OCI-M1 (cell line): ENCODE measurements at places on chromosomes 1 and 21.

- DNase-seq: no peak
Observed at GRCh38 chr1:56045477-56045876, 533.9 kb downstream of the PLPP3 start.

- DNase-seq: no peak
Observed at GRCh38 chr1:229768232-229768631, 142.2 kb downstream of the URB2 start.

- no peak for DNase-seq
Observed at GRCh38 chr1:107357376-107357775, 216.5 kb downstream of the NTNG1 start.

DNA sequence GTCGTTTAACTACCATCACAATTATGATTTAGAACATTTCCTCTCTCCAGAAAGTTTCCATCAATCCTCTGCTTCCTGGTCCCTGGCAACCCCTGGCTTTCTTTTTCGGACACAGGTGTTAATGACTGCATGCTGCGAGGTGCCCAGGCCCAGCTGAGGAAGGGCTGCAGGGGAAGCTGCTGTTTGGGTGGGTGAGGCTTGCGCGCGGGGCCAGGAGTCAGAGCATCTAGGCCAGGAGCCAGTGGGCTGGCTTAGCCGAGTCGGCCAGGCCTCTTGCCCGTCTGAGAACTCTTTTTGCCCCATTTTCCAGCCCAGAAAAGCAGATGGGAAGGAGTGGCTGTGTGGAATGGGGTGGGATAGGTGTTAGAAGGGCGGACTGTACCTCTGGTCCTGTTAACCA lies 51.5 kb downstream of the NAV1 start:
- DNase-seq: no peak

DNA sequence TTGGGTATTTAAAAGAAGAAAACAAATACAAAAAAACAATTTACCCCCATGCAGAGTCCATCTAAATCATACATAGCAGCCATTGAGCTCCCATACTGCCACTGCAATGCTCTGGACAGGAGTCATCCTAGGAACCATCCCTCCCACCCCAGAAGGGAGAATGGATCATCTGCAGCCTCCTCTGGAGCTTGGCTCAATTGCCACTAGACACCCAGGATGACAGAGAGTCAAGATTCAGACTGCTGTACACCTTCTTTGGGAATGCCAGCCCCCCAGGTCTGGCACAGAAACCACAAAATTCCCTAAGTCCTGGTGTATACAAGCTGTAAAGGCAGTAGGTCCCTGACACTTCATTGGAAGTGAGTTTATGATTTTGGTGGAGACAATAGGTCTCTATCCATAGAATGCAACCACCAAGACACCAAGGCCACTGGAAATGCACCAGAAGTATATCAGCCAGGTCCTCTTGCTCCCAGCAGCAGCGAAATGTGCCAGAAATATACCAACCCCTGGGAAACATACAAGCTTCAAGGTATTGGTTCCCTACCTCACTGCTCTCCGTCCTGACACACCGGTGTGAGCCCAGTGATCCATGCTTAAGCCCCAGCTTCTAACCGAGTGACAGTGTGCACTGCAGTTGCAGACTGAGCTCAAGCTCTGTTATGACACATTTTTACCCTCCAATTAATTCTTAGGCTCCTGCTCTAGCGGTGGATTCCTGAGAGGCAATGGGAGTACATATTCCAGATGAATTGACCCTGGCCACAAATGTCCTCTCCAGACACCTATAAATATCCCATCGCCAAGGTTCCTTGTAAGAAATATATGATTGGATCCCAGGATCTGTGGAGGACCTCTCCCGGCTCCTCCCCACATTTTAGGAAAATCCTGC lies 4.4 kb downstream of the TAL1 start:
- DNase-seq: peak; percentile 66

GRCh38 chr21:38170283-38170682 lies 86.5 kb upstream of the KCNJ15 start:
- peak; percentile 24 for DNase-seq

- no peak for DNase-seq
Observed at GRCh38 chr1:32984455-32985171, 20.0 kb upstream of the RNF19B start.

GRCh38 chr1:28301368-28302174 lies 27.3 kb upstream of the MED18 start:
- peak; percentile 70 for DNase-seq

DNA sequence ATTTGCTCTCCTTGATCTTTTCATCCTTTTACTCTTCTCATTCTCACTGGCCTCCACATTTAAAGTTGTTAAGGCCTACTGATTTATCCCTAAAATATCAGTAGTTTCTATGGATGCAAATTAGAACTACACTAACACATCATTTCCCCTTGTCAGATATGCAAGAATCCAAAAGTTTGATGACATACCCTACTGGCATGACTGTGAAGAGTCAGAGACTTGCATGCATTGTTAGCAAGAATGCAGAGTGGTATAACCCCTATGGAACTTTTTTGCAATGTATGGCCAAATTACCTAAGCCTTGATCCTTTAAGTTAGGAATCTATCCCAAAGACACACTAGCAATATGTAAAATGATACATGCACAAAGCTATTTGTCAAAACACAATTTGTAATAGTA lies 23.6 kb upstream of the HIVEP3 start:
- no peak for DNase-seq

DNA sequence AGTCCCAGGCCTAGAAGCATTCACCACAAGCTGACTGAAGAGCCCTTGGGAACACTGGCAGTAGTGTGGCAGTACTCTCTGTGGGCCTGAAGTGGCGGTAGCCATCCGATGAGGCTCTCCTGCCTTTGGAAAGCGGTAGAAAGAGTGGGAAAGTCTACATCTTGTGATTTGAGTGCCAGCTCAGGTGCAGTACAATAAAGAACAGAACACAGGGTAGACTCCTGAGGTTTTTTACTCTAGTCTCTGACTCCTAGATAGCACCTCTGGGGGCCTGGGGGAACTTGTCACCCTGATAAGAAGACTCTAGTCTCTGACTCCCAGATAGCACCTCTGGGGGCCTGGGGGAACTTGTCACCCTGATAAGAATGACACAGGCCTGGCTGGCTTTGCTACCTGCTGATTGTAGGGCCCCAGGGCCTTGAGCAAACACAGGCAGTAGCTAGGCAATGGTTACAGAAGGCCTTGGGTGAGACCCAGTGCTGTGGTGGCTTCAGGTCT lies 18.0 kb upstream of the IL20 start:
- peak; percentile 58 for DNase-seq

DNA sequence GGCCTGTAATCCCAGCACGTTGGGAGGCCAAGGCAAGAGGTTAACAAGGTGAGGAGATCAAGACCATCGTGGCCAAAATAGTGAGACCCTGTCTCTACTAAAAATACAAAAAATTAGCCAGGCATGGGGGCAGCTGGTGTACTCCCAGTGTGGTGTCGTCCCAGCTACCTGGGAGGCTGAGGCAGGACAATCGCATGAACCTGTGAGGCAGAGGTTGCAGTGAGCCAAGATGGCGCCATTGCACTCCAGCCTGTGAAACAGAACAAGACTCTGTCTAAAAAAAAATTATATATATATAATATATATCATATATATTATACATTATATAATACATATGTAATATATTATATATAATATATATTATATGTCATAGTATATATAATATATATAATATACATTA lies 249.2 kb upstream of the TPTE start:
- DNase-seq: no peak

- DNase-seq: no peak
Observed at GRCh38 chr1:185603158-185603557, 131.0 kb upstream of the HMCN1 start.

DNA sequence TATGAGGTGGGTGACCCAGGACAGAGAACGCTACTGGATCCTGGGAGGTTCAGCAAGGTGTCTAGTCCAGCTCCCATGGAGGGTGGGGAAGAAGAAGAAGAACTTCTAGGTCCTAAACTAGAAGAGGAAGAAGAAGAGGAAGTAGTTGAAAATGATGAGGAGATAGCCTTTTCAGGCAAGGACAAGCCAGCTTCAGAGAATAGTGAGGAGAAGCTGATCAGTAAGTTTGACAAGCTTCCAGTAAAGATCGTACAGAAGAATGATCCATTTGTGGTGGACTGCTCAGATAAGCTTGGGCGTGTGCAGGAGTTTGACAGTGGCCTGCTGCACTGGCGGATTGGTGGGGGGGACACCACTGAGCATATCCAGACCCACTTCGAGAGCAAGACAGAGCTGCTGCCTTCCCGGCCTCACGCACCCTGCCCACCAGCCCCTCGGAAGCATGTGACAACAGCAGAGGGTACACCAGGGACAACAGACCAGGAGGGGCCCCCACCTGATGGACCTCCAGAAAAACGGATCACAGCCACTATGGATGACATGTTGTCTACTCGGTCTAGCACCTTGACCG lies 8.6 kb upstream of the PIGV start:
- peak; percentile 64 for DNase-seq

- DNase-seq: peak; percentile 66
Observed at GRCh38 chr1:221687836-221688487, 53.9 kb downstream of the DUSP10 start.

DNA sequence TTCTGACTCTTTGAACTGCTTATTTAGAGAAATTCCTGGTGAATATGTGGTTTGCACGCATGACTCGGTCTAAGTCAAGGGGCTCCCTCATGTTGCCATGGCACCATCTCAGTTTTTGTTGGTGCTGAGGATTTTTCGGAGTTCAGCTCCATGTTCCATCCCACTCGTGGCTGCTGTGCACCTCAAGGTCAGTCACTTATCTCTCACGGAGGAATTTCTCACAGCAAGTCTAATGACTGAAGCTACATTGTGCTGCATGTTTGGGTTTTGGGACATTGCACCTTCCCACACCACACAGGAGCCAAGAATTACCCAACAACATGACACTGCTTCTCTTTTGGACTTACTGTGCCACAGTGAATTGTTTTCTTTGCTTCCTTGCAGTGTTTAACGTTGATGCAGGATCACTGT lies 269.9 kb downstream of the NCAM2 start:
- DNase-seq: no peak

DNA sequence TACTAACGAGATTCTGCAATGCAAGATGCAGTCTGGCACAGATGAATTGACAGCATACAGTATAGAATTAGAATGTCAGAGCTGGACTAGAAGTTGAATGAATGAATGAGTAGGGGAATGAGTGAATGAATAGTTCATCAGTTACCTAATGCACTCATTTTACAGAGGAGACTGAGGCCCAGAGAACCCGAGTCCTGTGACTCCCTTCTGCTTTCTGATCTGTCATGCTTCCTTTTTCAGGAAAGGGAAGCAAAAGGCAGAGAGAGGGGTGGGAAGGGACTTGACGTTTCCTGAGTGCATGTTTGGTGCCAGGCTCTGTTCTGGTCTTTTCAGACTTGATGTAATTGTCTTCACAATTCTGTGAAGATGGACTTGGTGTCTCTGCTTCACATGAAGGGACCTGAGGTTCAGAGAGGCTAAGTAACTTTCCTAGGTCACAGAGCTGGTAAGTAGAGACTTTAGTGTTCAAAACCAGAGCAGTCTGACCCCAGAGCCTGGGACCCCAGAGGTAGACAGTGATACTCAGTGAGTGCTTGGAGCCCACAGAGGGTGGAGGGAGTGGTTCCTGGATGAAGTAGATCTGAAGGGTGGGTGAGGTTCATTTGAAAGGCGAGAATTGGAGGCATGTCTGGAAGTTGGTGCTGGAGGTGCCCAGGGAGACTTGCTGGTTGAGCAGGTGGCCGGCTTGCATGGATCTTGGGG lies 8.0 kb upstream of the MEX3A start:
- no peak for DNase-seq

DNA sequence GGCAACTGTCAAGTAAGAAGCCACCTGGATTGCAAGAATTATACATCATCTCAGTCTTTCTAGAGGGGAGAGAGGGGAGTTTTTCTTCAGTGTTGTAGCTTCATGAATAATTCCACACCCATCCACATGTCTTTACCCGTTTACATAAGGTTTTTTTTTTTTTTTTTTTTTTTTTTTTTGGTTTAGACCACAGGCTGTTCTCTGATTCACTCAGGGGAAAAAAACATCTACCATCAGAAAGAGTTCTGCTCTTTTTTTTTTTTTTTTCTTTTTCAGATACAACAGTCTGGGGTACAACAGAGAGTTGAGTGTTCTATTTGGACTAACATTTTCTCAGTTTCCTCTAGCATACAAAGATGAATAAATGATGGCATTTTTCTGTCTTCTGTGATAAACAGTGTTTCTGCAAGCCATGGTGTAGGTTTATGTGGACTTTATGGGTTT lies 4.9 kb upstream of the KIF14 start:
- DNase-seq: peak; percentile 41

DNA sequence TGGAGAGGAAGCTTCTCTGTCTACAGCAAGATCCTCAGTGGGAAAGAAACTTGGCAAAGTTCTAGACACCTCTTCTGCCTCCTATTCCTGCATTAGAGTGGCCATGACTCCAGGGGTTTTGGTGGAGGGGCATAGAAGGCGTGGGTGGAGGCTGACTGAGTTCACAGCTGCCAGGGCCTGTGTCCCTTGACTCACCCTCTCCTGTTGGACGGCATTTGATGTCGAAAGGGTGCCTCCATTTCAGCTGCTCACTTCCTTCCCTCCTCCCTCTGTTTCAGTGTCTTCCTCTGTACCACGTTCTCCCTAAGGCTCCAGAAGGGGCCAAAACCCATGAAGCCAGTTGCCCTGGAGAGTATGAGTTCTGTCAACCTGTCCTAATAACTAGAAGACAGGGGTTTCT lies 632 bp downstream of the TMEM79 start:
- DNase-seq: no peak

- peak; percentile 50 for DNase-seq
Observed at GRCh38 chr1:162040657-162041056, 17.0 kb upstream of the OLFML2B start.

DNA sequence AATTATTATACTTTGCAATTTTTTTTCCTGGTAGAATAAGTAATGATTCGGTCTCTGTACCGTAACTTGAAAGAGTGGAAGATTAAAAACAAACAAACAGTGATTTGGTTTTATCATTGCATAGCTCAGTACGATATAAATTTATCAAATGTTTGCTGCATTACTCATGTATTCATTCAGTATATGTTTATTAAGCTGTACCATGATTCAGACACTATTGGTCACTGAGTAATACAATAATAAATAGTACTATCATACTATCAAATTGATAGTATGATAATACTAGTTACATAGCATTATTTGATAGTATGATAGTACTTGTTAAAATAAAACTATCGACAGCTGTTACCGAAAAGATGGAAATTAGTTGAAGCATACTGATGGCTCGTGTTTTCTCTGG lies 12.1 kb downstream of the CENPF start:
- no peak for DNase-seq

GRCh38 chr1:47411436-47411835 lies 4.6 kb upstream of the FOXE3 start:
- no peak for DNase-seq

- DNase-seq: no peak
Observed at GRCh38 chr1:191709215-191709614, 449.0 kb upstream of the RGS18 start.
